ENCODE measurements at places on chromosomes 6 and 20.

DNA sequence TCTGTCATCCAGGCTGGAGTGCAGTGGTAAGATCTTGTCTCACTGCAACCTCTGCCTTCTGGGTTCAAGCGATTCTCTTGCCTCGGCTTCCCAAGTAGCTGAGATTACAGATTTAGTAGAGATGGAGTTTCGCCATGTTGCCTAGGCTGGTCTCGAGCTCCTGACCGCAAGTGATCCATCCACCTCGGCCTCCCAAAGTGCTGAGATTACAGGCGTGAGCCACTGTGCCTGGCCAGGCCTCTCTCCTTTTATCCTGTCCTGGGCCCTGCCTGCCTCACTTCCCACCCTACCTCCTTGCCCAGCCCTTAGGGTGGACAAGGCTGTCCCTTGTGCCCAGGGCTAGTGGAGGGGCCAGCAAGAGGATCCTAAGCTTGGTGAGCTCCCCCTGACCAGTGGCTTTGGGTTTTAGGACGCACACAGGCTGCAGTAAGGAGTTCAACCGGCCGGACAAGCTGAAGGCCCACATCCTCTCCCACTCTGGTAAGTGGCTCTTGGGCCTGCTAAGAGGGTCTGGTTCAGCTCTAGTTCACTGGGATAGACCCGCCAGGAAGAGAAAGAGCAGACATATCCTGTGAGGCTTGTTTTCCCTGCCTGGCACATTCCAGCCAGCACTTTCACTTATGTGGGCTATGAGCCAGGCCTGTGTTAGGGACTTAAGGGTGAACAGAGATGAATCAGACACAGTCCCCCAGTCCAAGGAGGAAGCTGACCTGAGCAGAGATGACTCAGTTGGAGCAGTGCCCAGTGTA lies 21.9 kb upstream of the CHMP4B start:
- DNase-seq: no peak

GRCh38 chr6:32570363-32570905 lies 19.2 kb downstream of the HLA-DRB1 start:
- no peak for DNase-seq

DNA sequence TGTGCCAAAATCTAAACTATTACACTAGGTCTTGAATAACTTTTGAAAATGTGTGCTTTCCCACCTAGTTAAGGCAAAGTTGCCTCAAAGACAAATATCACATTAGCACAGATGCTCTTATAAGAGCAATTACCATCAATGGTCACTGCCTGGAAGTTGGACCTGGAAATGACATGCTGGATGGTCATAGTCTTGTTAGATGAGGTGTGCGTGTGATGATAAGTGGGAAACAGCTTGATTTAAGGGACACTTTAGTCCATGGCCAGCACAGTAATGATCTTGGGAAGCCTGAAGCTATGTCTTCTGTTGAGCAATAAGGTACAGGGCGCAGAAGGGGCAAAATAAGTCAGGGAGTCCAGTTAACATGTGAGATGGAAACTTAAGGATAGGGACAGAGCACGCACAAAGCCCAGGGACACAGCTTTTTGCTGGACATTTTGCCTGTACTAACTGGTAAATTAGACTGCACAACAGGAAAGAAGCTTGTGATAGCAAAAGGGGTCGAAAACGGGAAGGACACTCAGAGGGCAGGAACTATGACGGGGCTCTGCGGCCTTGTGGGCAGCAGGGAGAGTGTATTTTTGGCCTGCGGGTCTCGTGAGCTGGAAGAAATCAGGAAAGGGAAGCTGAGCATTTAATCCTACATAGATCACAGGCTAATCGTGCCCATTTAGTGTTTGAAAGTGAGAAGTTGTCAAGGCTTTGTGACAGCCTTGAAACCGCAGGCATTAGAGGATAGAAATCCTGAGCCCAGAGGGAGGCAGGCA lies 66.7 kb upstream of the BMP2 start:
- DNase-seq: no peak

GRCh38 chr20:63587776-63588591 lies 13.9 kb upstream of the HELZ2 start:
- no peak for DNase-seq

Data from cortex of kidney (tissue), 1 donor.